ENCODE measurements at places on chromosomes 5 and 9.

DNA sequence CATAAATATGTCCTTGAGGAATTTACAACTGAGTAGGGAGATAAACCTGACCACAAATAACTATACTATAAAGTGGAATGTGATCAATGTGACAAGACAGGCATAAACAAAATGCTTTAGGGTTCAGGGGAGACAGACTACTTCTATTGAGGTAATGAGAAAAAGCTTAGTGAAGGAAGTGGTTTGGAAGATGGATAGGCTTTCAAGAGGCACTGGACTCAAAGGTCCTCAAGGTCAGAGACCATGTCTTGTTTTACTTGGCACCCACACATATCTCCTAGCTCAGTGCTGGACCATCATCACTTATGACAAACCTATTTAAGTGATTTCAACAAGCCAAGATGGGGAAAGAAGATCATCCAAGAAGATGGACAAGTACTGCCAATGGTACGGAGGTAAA is 257.8 kb downstream of the BNC2 start:
- DNase-seq, result no peak

GRCh38 chr9:111730937-111731567 is 63.7 kb downstream of the SHOC1 start:
- no peak for DNase-seq

GRCh38 chr9:109264877-109265587 is 55.8 kb downstream of the EPB41L4B start:
- no peak for DNase-seq

DNA sequence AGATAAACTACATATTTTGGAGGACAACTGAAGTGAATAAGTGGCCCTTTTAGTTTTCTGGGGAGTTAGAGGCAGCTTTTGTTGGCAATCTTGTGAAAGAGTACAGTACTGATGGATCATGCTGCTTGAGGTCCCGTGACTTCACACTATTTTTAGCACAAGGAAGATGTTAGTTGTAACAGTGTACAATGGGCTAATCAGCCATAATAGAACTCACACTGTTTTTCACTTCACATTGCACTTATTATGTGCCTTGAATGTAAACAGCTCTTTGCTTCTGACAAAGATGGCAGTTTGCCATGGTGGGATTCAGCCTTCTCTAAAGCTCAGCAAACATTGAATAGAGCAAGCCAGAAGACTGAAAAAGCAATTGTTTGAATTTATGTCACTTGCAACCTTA is 176.7 kb upstream of the ZNF608 start:
- no peak for DNase-seq

GRCh38 chr9:100027543-100027942 is 71.3 kb downstream of the ERP44 start:
- DNase-seq, result no peak
